ENCODE measurements at places on chromosomes 3 and 15.

DNA sequence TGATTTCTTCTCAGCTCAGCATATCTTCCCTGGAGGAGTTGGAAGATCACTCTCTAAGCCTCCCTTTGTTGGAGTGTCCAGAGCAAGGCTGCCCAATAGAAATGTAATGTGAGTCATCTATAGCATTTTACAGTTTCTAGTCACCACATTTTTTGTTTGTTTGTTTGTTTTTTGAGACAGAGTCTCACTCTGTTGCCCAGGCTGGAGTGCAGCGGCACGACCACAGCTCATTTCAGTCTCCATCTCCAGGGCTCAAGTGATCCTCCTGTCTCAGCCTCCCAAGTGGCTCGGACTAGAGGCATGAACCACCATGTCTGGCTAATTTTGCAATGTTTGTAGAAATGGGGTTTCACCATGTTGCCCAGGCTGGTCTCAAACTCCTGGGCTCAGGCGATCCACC, 21.3 kb downstream of the KLHL6 start:
- no peak for DNase-seq

DNA sequence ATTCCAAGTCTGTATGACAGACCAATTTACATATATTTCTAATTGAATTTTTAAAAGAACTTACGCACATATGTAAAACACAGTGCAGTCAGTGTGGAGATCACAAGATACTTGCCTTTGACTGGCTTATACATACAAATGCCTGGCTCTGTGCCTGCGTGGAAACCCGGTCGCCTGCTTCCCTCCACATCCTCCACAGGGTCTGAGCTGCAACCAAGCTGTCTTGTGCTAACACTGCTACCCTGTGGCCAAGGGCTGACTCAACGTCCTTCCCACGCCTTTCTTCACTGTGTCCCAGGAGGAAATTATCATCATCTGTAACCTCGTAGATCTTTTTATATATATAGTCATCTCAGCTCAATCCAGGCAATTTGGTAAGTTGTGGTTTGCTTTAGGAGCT, 117.0 kb downstream of the WNT7A start:
- no peak for DNase-seq

GRCh38 chr15:81346611-81347010, 22.7 kb upstream of the STARD5 start:
- no peak for DNase-seq

DNA sequence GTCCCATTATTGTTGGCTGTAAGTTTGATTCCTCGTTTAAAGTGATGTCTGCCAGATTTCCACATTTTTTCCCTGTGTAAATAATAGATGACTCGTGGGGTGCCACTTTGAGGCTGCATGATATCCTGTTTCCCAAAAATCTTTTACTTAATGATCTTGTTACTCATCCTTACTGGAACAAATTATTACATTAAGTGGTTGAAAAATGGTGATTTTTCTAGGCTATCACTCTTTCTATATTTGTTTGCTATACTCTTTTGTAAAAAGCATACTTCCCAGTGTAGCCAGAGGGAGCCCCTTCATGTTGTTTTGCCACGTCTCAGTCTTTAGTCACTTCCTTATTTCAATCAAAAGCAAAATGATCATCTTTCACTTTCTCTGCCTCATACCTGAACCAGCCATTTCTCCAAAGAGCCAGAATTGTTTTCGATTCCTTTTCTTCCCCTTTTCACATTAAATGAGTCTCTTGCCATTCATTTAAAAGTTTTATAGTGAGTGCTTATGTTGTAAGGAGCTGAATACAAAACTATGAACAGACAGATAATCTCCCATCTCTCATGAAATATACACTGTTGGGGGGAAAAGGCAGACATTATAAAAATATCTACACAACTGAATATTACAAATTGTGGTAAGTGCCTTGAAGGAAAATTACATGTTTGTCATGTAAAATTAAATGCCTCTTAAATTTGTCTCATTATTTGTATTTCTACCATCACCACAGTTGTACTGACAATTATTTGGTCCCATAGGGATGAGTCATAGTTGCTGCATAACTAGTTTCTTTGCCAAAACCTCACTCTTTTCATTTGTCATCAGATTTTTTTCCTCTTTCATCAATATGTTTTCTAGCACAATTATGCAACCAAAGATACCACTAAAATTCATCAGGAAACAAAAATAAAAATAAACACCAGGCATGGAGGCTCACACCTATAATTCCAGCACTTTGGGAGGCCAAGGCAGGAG, 41.5 kb downstream of the ADGRG7 start:
- no peak for DNase-seq

DNA sequence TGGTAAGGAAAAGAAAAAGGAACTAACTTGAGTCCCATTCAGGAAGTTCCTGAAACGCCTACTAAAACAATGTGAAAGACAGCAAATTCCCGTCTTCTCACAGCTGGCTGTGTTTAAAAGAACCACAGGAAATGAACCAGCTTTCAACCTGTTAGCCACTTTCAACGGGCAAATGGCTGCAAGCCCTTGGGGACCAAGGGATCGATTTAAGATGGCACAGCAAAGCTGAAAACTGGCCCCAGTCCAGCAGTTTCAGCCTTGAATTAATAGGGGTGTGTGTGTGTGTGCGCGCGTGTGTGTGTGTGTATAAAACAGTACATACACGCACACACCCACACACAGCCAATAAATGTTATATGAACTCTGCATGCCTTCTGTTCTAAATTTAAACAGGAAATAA, 168.7 kb upstream of the TMCO5A start:
- no peak for DNase-seq

DNA sequence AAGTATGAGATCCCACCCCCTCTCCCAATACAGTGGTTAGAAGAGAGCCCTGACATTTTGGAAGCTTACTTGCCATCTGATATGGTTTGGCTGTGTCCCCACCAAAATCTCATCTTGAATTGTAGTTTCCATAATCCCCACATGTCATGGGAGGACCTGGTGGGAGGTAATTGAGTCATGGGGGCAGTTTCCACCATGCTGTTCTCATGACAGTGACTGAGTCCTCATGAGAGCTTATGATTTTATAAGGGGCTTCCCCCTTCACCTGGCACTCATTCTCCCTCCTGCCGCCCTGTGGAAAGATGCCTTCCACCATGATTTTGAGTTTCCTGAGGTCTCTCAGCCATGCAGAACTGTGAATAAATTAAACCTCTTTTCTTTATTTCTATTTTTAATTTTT, 28.8 kb upstream of the HES1 start:
- DNase-seq, result no peak

GRCh38 chr3:31065765-31066164, 171.3 kb upstream of the GADL1 start:
- no peak for DNase-seq

Data from left forelimb (tissue), 1 donor.